ENCODE measurements at places on chromosomes 3 and 15.

DNA sequence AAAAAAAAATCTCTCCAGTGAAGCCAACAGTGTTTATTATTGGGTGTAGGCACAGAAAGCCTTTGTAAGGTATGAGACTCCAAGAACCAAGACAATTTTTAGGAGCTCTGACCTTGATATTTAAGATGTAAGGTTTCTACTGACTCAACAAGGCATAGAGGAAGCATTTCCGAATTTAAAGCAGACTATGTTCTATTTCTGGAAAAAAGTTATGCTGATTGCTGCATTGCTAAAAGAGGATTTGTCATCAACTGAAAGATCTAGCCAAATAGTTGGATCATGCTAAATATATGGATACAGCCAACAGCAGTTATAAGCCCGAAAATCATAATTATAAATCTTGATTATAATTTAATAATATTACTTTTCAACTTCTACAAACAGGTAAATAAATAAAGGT, 53.3 kb upstream of the MELTF start:
- no peak for DNase-seq

DNA sequence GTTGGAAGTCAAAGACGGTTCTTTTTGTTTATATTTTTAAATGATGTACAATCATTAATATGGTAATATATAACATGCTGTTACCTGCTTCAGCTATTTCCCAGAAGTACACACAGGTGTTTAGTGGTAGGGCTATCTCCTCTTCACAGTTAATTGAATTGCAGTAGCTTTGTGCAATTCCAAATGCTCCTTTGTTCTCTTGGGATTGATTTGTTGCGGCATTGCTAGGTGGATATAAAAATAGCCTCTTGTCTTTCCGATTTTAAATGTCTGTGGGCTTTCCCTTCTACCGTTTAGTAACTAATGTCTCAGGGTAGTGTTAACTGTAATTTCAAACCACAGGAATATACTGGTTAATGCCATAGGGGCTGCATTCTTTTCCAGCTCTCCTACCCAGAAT, 307.6 kb upstream of the SLITRK3 start:
- DNase-seq, result no peak

GRCh38 chr3:49296781-49297411, 19.9 kb upstream of the C3orf62 start:
- DNase-seq, result no peak

- DNase-seq, result no peak
Measured at GRCh38 chr3:117786349-117786748, 1076.8 kb downstream of the TUSC7 start.

DNA sequence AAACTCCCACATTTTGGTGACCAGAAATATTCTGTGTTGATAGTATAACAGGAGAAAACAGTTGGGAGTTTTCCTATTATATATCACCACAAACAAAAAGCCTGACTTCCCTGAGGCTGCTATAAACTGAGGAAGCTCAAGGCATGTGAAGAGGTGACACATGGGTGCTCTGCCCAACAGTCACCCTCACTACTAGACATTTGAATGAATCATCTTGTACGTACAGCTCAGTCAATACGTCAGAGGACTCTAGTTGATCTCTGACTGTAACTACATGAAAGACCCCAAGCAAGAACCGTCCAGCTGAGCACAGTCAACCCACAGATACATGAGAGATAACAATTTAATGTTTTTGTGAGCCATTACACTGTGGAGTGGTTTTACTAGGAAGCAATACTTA, 338.3 kb upstream of the ATP11B start:
- no peak for DNase-seq

All from GDM1 (cell line).